ENCODE measurements at places on chromosomes 12 and 14.
A peak's percentile ranks its signal among the peaks of the same experiment; 100 is the strongest.

DNA sequence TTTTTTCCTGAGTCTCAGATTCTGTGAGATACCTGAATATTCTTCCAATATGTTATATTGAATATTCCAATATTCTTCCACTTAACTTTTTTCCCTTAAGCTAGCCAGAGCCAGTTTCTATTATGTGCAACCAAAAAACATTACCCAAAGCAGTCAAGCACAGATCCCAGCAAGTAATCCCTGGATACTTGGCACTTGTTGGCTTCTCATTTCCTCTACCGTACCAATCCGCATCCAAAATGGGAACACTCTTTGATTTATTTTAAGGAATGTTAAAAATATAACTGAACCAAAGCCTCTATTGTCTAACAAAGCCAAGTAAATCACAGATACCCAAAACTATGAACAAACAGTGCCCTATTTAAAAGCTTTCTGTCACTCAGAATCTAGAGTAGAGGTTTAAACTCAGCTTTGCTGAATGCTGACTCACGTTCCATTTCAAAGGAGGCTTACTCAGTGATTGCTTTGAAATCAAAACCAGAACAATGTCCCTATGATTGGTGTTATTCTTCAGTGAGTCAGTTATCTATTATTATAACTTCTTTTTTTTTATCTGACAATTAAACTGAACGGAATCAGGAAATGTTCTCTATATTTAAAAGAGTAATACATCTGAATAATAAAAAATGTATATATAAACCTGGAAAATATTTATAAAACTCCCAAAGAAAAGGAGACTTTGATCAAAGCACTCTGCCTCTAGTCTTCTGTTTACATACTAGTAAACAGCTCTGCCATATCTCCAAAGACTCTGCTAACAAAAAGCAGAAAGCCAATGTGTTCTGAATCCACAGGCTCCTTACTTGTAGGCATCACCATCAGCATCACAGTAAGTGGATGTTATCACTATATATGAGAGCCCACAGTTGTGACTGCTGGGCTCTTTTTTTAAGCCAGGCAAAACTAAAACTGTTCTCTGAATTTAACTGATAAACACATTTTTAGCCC lies 360.8 kb downstream of the CCDC91 start:
- no peak for DNase-seq

GRCh38 chr12:9651265-9651729 lies 18.2 kb upstream of the CLEC2D start:
- no peak for DNase-seq

GRCh38 chr12:19440019-19440858 lies 947 bp downstream of the AEBP2 start:
- peak; percentile 80 for DNase-seq

DNA sequence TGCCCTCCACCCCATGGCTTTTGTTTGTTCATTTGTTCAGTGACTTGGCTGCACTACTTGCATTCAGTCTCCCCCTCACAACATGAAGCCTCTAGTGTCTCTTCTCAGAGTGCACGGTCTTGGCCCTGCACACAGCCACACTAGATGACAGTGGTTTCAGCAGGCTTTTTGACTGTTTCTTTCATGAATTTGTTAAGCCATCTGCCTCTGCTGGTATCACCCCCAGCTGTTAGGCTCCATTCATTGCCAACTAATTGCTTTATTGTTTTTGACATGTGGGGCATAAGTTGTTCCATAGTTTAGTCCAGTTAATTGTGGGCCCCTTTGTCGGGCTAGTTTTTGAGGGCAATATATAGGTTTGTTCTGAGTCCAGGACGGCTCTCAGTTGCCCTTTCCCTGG lies 18.8 kb downstream of the OS9 start:
- DNase-seq, result no peak

DNA sequence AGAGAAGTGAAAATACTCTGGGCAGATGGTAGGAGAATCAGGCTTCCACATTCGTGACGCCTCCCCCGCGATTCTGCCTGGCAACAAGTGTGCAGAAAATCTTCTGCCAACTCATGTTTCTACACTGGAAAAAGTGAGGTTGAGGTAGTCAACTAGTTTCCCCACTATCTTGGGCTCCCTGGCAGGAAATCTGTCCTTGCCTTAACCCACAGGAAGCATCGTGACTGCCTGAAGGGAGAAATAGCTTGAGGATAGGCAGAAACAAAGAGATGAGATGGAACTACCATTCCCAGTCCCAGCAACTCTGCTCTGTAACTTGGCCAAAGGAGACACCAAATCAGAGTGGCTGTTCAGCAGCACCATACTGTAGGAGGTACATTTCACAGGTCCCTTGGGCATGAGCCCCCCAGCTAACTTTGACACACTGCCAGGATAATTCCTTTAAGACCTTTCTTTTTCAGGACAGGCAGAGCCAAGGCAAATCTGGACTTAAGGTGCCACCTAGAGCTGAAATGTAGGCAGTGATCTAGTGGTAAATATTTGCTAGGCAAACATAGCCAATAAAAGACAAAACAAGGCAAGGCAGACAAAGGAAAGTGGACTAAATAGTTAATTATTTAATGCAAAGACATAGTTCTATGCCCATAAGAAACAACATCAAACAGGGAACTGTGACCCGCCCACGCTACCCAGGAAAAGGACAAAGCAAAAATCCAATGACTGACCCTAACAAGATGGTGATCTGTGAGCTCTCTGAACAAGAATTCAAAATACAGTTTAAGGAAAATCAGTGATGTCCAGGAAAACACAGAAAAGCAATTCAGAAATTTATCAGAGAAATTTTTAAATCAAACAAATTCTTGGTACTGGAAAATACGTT lies 205.1 kb downstream of the PTPRO start:
- no peak for DNase-seq

DNA sequence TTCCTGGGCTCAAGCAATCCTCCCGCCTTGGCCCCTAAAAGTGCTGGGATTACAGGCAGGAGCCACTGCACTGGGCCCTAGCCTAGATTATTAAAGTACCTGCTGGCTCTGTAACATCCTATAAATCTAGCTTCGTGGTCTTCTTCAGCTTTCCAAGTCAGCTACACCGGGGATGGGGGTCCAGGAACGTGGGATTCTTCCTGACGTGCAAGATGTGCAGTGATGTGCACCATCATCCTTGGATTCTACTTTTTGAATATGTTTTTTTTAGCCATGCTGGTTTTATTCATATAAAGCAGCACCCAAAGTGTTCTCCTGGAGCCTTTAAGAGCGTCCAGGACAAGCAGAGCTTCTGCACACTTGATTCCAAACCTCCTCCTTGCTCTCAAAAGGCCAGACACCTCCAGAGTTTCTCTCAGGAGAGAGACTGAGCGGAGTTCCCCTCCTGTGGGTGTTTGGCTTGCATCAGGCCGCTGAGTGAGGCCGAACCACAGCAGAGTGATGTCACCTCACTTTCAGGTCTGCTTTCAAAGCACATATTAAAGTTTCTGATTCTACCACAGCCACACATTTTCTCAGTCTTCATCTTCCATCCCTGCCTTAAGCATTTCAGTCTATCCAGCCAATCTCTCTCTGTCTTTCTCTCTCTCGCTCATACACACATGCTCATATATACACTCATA lies 33.4 kb downstream of the VCPKMT start:
- peak; percentile 97 for DNase-seq

DNA sequence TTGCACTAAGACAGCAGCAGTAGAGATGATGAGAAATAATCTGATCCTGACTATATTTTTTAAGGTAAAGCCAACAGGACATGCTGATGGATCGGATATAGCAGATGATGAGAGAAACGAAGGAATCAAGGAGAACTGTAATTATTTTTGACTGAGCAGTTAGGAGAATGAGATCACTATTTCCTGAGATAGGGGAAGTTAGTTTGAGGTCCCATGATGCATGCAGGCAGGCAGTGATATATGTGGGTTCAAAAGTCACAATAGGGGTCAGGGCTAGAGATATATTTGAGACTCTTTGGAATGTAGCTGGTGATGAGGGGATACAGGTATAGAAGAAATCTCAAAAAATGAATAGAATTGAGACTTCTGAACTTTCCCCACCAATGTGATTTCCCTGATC lies 107.6 kb downstream of the GTF2A1 start:
- DNase-seq, result no peak

DNA sequence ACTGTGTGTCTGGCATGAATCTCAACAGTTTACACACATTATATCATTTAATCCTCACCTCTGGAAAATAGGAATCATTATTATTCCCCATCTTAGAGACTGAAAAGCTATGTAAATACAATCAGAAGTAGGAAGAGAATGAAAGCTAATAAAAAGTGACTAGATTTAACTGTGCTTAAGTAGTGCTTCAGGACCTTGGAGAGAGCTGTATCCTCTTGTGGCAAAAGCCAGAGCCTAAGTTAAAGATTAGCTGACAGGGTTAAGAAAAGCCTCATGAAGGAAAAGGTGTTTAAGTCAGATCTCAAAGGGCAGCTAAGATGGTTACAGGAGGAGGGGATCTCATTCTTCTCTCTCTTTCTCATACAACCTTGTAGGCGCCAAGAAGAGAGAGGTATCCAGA lies 65.3 kb upstream of the TMEM233 start:
- no peak for DNase-seq

GRCh38 chr12:79114896-79115295 lies 250.3 kb downstream of the SYT1 start:
- DNase-seq, result no peak

DNA sequence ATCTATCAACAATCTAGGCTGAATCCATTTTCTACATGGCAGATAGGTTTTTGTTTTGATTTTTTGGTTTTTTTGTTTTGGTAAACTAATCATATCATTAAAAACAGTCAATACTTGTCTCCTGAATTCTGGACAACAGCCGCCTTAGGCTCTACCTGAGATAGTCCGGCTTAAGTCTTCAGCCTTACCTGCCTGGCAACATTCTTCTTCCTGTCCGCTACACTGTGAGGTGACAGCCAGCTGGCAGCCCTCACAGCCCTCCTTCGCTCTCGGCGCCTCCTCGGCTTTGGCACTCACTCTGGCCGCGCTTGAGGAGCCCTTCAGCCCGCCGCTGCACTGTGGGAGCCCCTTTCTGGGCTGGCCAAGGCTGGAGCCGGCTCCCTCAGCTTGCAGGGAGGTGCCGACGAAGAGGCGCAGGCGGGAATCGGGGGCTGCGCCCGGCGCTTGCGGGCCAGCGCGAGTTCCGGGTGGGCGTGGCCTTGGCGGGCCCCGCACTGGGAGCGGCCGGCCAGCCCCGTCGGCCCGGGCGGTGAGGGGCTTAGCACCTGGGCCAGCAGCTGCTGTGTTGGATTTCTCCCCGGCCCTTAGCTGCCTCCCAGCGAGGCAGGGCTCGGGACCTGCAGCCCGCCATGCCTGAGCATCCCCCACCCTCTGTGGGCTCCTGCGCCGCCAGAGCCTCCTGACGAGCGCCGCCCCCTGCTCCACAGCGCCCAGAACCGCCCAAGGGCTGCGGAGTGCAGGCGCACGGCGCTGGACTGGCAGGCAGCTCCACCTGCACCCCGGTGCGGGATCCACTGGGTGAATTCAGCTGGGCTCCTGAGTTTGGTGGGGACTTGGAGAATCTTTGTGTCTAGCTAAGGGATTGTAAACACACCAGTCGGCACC lies 49.0 kb downstream of the MDGA2 start:
- no peak for DNase-seq

- DNase-seq, result peak; percentile 64
Observed at GRCh38 chr12:47742253-47742825, 16.3 kb downstream of the RAPGEF3 start.

DNA sequence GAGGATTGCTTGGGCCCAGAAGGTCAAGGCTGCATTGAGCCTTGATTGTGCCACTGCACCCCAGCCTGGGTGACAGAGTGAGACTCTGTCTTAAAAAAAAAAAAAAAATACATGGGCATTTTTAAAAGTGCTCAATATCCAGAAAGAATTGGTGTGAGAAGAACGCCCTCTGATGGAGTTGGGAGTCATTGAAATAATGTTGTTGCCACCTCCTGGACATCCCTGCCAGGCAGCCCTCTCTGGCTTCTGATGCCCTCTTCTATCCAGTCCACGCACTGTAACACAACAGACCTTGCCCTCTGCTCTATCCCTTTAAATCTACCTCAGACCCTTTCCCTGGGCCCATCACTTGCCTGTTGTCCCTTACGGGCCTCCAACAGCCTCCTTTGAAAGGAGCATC lies 4.9 kb downstream of the PTGDR start:
- DNase-seq, result peak; percentile 79

GRCh38 chr12:120662879-120663278 lies 22.5 kb downstream of the CABP1 start:
- no peak for DNase-seq

DNA sequence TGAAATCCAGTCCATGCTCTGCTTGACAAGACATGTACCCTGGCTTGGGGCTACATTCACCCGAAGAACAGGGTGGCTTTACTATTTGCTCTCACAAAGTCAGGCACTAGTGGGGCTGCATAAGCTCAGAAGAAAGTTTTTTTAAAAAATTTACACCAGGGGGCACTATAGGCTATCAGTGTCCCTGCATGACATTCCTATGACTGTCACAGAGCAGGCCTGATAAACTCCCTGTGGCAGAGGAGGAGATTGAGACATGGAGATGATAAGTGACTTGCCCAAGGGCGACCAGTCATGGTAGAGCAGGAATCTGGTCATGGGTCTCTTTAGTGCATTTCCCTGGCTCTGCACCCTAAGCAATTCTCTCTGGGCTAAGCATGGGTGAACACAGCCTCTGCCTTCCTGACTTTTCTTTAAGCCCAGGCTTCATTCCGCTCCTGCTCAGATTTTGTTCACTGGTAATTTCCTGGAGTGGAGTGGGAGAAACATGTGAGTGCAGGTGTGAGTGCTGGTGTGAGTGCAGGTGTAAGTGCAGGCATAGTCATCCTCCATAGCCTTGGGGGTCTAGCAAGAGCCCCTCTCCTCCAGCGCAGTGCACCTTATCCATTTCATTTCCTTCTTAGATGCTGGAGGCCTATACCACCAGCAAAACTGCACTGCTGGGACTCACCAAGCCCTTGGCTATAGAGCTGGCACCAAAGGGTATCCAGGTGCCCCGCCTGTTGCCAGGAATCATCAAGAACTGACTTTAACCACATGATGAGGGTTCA lies 91.6 kb downstream of the DHRS2 start:
- no peak for DNase-seq

DNA sequence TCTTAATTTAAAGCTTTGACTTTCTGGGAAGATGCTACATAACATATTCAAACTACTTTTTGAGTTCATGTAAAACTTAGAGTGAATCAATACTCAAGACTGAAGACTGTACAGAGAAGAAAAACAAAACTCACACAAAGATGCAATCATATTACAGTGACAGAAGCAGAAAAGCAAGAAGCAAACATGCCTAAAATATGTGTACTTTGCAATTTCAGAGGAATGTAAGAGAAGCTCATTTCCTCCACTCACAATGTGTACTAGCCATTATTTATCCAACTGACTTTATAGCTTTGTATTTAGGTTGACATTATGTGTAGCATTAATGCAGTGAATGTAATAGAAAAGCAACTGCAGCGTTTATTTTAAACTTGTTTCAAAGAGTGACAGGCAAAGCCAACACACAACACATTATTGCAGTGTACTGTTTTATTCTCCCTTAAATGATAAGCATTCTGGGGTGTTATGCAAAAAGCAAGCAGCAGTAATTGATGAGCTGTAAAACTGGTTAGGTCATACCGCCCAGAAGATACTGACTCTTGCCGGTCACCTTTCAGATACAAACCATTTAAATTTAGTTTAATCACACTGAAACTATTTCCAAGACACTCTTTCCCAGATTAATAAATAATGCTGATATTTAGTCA lies 88.2 kb upstream of the PAWR start:
- DNase-seq, result no peak

- DNase-seq, result no peak
Observed at GRCh38 chr14:71290960-71291466, 383.8 kb downstream of the PCNX1 start.
